ENCODE measurements at places on chromosomes 16 and 17.

DNA sequence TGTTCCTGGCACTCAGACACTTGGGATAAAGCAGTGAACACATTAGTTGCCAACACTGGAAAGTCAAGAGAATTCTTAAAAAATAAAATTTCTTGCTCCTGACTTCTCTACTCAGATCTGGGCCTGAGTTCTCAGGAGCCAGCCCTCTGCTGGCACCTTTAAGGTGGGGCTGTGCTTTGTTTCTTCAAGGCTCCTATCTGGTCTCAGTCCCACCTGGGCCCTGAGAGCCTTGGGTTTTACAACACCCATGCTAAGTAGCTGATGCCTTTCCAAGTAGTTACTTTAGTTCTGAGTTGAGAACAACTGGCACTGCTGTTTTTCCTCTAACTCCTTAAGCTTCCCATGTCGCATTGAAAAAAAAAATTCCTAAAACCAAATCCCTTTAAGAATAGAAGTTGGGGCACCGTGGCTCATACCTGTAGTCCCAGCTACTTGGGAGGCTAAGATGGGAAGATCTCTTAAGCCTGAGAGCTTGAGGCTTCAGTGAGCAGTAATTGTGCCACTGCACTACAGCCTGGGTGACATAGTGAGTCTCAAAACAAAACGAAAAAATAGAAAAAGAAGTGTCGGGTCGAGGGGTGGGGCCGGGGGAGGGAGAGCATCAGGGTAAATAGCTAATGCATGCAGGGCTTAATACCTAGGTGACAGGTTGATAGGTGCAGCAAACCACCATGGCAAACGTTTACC, 16.6 kb downstream of the CHAD start:
- no peak for DNase-seq

GRCh38 chr16:9151074-9151473, 59.6 kb downstream of the HAPSTR1 start:
- no peak for DNase-seq

DNA sequence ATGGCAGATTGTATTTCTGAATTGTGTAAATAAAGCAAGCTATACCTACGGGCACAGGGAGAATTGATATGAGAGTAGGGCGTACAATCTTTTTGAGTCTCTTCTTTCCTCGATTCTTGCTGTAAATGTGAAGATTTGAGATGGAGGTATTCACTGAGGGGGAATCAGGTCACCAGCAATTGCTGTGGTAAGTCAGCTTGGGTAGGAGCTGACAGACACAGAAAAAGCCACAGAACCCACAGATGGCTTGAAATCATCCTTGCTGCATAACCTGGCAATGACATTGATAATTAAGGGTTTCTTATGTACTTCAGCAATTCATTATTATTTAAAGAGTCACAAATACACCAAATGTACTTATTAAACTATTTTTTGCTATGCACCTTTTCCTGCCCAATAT, 164.2 kb downstream of the CNTNAP4 start:
- DNase-seq: no peak

DNA sequence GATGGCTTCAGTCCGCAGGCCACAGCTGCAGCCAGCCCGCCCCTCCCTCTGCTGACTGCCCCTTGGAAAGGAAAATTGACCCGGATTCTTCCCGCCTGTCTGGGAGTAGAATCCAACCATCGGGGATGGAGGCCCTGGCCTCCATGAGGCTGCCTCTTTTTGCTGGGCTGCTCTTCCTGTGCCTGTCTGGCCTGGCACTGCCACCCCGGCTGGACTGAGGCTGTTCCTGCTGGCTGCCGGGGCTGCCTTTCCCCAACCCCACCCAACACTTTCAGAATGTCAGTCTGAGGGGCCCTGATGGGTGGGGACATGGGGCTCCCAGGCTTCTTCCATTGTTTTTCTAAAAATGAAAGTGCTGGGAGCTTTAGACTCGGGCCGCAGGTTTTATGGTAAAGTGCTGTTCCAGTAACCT, 7.3 kb downstream of the BAHCC1 start:
- DNase-seq: no peak

GRCh38 chr16:85303354-85303883, 191.1 kb upstream of the CIBAR2 start:
- peak; percentile 76 for DNase-seq

DNA sequence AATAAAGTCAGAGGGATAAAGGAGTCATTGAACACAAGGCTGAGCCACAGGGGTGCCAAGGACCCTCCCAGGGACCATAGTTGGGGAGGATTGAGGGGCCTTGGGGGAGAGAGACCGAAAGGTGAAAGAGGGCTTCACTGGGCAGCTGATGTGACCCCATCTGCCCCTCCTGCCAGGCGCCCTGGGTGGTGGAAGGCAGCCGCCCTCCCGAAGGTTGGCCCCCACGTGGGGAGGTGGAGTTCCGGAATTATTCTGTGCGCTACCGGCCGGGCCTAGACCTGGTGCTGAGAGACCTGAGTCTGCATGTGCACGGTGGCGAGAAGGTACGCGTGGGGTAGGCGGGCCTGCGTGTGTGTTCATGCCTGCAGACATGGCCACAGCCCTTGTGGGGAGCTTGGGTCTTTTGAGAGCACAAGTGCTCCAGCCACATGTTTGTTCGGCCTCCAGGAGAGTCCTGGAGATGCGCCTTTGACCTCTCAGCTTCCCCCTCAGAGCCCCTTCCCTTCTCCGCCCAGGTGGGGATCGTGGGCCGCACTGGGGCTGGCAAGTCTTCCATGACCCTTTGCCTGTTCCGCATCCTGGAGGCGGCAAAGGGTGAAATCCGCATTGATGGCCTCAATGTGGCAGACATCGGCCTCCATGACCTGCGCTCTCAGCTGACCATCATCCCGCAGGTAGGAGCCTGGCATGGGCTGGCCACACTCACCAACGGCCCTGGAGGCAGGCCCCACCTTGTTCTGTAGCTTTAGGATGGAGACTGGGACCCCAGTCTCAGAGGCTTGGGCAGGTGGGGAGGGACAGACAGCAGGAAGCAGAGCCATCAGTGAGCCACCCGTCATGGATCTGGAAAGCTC, 24.1 kb downstream of the ANKRD40 start:
- no peak for DNase-seq

DNA sequence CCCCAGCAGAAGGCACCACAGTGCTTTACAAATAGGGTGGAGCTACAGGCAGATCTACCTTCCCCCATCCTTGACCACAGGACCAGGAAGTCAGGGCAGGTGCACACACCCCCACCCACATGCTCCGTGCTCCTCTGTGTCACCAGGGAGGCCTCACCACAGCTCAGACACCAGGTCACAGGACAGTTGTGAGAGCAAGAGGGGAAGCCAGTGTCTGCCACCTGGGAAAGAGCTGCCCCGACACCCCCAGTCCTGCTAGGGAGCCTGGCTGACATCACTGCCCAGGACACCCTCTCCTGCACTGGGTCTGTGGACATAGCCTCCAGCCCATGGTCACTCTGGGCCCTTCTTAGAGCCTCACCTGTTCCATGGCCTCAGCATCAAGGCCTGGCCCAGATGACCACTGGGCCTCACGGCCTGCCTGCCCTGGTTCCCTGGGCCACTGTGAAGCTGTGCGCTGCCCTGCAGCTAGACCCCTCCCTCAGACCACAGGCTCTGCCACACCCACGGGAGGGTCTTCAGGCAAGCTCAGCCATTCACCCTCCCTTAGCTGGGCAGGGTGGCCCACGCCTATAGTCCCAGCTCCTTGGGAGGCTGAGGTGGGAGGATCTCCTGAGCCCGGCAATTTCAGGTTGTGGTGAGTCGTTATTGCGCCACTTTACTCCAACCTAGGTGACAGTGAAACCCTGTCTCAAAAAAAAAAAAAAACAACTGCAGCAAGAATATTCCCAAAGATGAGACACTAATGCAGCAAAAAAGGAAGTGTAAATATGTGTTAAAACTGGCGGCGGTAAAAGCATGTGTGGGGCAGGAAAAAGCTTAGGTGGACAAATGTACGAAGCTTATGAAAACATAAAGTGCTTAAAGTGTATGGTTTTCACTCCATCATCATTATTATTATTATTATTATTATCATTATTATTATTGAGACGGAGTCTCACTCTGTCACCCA, 14.2 kb downstream of the POLR3K start:
- no peak for DNase-seq

DNA sequence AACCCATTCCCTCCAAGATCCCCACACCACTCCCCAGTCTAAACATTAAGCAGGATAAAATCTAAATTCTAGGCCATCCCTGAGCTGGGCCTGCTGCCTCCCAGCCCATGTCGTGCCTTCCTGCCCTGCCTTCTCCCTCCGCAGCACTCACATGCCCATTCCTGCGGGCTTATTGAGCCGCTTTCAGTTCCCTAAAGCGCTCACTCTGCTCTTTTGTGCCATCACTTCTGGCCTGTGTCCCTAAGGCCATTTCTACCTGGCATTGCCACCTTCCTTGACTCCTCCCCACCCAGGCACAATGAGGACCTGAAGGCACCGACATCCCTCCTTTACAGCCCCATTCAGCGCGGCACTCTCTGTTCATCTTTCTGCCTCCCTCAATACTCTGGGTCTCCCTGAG, 13.0 kb upstream of the RAB5C start:
- no peak for DNase-seq

DNA sequence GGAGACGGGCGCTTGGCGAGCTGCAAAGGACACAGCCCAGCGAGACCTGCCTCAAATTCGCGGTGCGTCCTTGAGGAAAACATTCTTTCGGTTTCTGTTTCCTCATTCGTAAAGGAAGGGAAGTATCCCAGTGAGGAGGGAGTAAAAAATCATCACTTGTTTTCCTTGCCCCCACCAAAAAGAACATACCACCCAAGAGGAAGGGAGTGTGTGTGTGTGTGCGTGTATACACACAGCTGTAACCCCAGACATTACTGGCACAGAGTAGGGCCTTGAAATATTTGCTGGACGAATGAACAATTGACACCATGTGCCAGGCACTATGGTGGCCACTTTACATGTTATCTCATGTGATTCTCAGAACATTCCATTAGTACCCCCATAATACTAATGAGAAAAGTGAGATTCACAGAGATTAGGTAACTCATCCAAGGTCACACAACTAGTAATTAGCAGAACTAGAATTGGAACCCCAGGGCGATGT, 1.9 kb upstream of the MATCAP1 start:
- no peak for DNase-seq

DNA sequence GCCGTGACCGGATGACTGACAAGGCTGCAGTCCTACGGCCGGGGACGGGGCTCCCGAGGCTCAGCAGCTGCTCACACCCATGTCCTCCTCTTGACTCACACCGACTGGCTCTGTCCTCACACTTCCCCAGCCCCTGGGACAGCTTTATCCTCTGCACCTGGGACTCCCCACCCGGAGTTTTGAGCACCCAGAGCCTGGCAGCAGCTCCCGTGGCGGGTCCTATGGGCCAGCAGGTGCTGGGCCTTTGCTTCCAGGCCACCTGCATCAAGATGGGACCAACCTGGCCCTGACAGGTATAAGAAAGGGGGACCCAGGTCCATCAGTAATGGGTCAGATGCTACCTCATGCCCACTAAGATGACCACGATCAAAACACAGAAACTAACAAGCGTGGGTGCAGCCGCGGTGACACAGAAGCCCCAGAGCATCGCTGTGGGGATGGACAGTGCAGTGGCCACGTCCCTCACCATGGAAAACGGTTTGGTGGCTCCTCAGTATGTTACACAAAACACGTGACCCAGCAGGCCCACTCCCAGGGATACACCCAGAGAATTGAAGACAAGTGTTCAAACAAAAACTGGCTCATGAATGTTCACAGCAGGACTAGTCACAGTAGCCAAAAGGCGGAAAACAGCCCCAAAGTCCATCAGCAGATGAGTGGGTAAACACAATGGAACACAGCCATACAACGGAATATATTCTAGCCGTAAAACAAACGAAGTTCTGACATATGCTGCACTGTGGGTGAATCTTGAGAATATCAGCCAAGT, 3.3 kb upstream of the NOTUM start:
- no peak for DNase-seq

DNA sequence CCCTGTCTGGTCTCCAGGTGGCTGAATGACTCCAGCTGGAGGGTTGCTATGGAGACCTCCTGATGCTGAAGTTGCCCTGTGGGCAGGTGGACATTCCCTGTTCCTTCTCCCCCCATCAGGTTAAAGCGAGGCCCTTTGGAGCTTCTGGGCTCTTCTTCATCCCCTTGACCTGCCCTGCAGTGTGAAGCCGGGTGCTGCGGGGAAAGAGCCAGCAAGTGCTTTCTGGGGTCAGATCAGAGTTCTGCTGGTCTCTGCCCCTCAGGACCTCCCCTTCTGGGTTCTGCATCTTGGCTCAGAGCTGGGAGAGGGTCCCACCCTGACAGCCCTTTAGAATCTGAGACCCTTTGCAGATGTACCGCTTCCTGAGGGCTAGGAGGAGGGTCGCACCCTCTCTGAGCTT, 25.1 kb downstream of the NKD1 start:
- no peak for DNase-seq

DNA sequence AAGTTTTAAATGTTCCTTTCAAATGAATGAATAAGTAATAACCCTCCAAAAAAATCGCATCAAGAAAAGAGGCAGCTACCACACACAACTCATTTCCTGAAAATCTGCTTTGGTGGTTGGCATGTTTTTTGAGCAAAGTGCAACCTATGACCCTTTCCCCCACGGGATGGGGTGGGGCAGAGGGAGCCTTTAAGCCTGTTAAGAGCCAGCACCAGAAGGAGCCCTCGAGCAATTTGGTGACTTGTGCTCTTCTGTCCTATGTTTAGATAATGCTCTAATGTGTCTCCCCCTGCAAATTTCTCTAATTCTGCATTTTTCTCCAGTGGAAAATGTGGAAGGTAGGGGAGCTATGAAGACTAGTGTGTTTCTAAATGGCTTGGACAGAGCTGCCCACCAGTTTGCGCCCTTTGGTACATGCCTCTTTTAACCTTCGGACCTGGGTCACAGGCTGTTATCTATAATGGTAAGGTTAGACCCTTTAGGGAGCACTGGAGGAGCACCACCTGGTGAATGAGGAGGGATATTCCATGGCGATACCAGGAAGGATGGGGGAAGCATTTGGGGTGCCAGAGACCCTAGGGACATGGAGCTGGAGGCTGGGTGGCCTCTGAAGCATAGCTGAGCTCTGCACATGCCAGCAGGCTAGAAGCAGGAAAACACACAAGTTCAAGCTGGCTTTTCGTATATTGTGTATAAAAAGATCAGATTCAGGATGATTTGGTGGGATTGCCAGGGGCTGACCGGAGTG, 1.6 kb downstream of the PYCARD start:
- DNase-seq: no peak

GRCh38 chr16:69553332-69553731, 12.4 kb upstream of the NFAT5 start:
- DNase-seq: no peak

GRCh38 chr17:1896243-1897104, 66.7 kb downstream of the RPA1 start:
- DNase-seq: no peak

- no peak for DNase-seq
These were observed 188.5 kb downstream of the MAP2K6 start for GRCh38 chr17:69602972-69603371.

DNA sequence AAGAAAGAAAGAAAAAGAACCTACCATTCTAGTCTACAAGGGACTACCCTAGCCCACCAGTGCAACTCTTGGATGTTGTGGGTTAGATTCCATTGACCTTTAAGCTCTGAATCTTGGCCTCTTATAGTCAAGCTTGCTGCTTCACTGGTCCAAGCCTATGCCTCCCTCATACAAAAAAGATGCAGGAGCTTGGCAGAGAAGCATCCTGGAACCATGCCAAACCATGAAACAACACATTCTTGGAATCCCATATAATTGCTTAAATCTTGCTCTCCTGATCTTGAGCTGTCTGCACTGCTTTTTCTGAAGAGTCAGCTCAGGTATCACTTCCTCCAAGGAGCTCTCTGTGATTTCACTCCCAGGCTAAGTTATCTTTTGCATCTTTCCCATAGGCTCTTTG, 117.9 kb upstream of the GPR139 start:
- DNase-seq: no peak

GRCh38 chr16:76639685-76640289, 362.6 kb downstream of the CNTNAP4 start:
- no peak for DNase-seq

GRCh38 chr16:22357635-22357971, 16.8 kb downstream of the CDR2 start:
- no peak for DNase-seq

Measured in lung microvascular endothelial cell (primary cell).